Articular chondrocyte of knee joint (primary cell): ENCODE measurements at places on chromosomes 2 and 18. TPM values are rescaled to one million over a fixed set of nuclear protein-coding genes. Genes with fewer than 3 reads are reported as not detected.

The DSG2 gene
- total RNA-seq = 5.4 and 12.5 TPM in 2 replicates

The LAMA3 gene
- total RNA-seq = 3.9 and 7.1 TPM in 2 replicates

The RAB6D gene
- total RNA-seq = under 0.01 and 0.11 TPM in 2 replicates

The TP53I3 gene
- 20.9 and 23.8 TPM in 2 replicates for total RNA-seq

The FAM228A gene
- total RNA-seq = 0.43 and 0.65 TPM in 2 replicates

The MAP3K19 gene
- not detected in 2 replicates for total RNA-seq

The PROKR1 gene
- total RNA-seq = 0.11 TPM in 1 of 2 replicates, not detected in the other

The PSMA8 gene
- not detected in 2 replicates for total RNA-seq

The TPO gene
- total RNA-seq = not detected in 2 replicates

The TFCP2L1 gene
- total RNA-seq = under 0.01 and 0.13 TPM in 2 replicates

The FOXD4L1 gene
- total RNA-seq = 0.11 and 0.26 TPM in 2 replicates

The MAB21L4 gene
- total RNA-seq = not detected in 2 replicates

The HJURP gene
- total RNA-seq = 9.7 and 18.8 TPM in 2 replicates

The CNGA3 gene
- 0.43 TPM in 1 of 2 replicates, not detected in the other for total RNA-seq

The HES6 gene
- total RNA-seq = 0.86 and 1.6 TPM in 2 replicates

The DTYMK gene
- 18.3 and 21.0 TPM in 2 replicates for total RNA-seq

The FRZB gene
- total RNA-seq = 1.4 and 2.4 TPM in 2 replicates

The SRSF7 gene
- 81.8 and 88.0 TPM in 2 replicates for total RNA-seq

The CAPN13 gene
- total RNA-seq = not detected in 2 replicates

The SNED1 gene
- 52.8 and 59.3 TPM in 2 replicates for total RNA-seq

The VWA3B gene
- total RNA-seq = 0.11 TPM in 1 of 2 replicates, not detected in the other

The PSD4 gene
- 4.2 and 5.1 TPM in 2 replicates for total RNA-seq

The ALLC gene
- total RNA-seq = not detected in 2 replicates

The SCYGR1 gene
- total RNA-seq = not detected in 2 replicates

The UGT1A10 gene
- total RNA-seq = not detected in 2 replicates

The CYP26B1 gene
- 0.52 and 1.5 TPM in 2 replicates for total RNA-seq

The EHD3 gene
- 10.6 and 13.3 TPM in 2 replicates for total RNA-seq

The NR4A2 gene
- total RNA-seq = 1.0 and 1.4 TPM in 2 replicates

The RGPD4 gene
- under 0.01 TPM in 1 of 2 replicates, not detected in the other for total RNA-seq

The SLC30A3 gene
- total RNA-seq = under 0.01 TPM in 1 of 2 replicates, not detected in the other

The GALM gene
- total RNA-seq = 23.5 and 24.4 TPM in 2 replicates

The TCF23 gene
- under 0.01 TPM in 2 replicates for total RNA-seq

The DCDC2C gene
- total RNA-seq = not detected in 2 replicates

The GPR39 gene
- total RNA-seq = 1.3 and 4.9 TPM in 2 replicates

The MFSD2B gene
- total RNA-seq = 0.13 TPM in 1 of 2 replicates, not detected in the other

The GAREM2 gene
- 2.7 TPM in 2 replicates for total RNA-seq

The EML6 gene
- total RNA-seq = 0.39 and 0.86 TPM in 2 replicates

The CNTNAP5 gene
- total RNA-seq = not detected in 2 replicates

The PTH2R gene
- total RNA-seq = 0.11 and 0.13 TPM in 2 replicates

The HOXD1 gene
- not detected in 2 replicates for total RNA-seq

The SH3RF3 gene
- total RNA-seq = 8.2 and 10.8 TPM in 2 replicates

The DES gene
- total RNA-seq = 0.76 and 1.6 TPM in 2 replicates

The NEU4 gene
- 0.11 TPM in 1 of 2 replicates, not detected in the other for total RNA-seq

The UGT1A7 gene
- total RNA-seq = not detected in 2 replicates

The IL36B gene
- total RNA-seq = not detected in 2 replicates

The GALR1 gene
- not detected in 2 replicates for total RNA-seq

The DCTN1 gene
- total RNA-seq = 141 and 144 TPM in 2 replicates

The EGR4 gene
- total RNA-seq = not detected in 2 replicates

The ARHGAP15 gene
- not detected in 2 replicates for total RNA-seq
